ENCODE measurements at places on chromosomes 1 and 21. TPM values are rescaled to one million over a fixed set of nuclear protein-coding genes. Genes with fewer than 3 reads are reported as not detected.

Gene HCRTR1
- total RNA-seq, result not detected

Gene LYPLAL1
- total RNA-seq, result 40.0 TPM

Gene AVPR1B
- total RNA-seq, result not detected

Gene DPM3
- total RNA-seq, result 53.7 TPM

Gene MTF2
- 37.9 TPM for total RNA-seq

Gene OPRD1
- not detected for total RNA-seq

Gene HSD3B2
- not detected for total RNA-seq

Gene DENND2C
- 3.3 TPM for total RNA-seq

Gene TEKT2
- total RNA-seq, result not detected

Gene TRNP1
- 27.8 TPM for total RNA-seq

Gene PLA2G2D
- not detected for total RNA-seq

Gene SPATA17
- total RNA-seq, result 0.48 TPM

Gene KCNA3
- total RNA-seq, result 0.96 TPM

Gene HSD11B1
- total RNA-seq, result 0.88 TPM

Gene RPTN
- not detected for total RNA-seq

Gene NBPF4
- total RNA-seq, result not detected

Gene LYPD8
- not detected for total RNA-seq
